Activated naive CD4-positive, alpha-beta T cell treated with Interleukin-2 at 50 U/mL for 16 hours (primary cell): ENCODE measurements at places on chromosomes 7 and 10.

DNA sequence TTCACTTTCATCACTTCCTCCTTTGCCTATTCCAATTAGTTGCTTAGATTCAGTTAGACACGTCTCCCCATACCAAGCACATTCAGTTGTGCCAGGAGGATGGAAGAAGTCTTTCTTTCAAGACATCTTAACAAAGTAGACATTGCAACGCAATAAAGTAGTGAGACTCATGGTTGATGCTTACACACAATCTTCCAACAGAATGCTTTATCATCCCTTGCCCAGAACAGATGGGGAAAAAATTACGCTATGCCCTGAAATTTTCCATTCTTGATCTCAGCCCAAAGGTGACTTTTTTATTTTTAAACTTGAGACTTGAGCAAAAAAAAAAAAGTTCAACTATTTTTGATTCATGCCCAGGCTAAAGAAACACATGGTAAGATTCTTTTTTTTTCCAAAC, 74.9 kb downstream of the KCNMA1 start:
- no peak for DNase-seq

DNA sequence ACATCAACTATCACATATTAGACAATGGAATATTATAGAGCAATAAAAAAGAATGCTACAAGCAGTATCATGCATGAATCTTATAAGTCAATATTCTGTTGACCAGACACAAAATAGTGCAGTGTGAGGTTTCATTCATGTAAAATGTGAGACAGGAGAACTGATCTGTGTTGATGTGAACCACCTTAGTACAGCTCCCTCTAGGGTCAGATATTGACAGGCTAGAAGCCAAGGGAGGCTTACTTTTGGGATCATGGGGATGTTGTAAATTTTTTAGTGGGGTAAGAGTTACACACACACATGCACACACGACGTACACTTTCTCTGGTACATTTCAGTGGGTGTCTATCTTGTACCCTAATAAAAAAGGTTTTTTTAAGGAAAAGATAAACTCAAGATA, 231.6 kb upstream of the FOXK1 start:
- DNase-seq: no peak

- DNase-seq: no peak
Observed at GRCh38 chr7:36865019-36865418, 140.7 kb upstream of the AOAH start.

- DNase-seq: no peak
Observed at GRCh38 chr10:121904888-121905287, 22.9 kb downstream of the ATE1 start.

- DNase-seq: no peak
Observed at GRCh38 chr7:84210301-84210700, 15.7 kb upstream of the SEMA3A start.

GRCh38 chr7:240887-241421, 48.6 kb downstream of the FAM20C start:
- DNase-seq: no peak

DNA sequence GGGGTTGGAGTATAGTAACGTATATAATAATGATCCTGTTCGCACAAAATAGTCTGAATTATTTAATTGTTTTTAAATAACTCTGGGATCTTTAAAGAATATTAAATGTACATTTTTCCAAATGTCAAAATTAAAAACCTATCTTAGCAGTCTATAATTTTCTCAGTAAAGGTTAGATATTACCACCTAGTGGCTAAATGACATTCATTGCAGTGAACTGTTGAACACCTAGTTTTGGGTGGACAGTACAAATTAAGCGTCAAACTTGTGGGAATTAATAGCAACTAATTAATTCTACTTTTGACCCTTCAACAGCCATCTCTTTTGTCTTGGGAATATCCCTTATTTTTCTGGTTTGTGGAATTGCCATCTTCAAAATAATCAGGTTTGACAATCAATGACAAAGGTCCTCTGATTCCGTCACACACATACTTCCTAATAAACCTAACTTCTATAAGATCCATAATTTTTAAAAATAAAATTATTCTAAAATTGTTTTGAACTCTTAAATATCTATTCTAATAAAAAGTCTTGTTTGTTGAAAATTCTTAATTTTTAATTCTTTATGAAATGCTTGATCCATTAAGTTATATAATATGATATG, 165.7 kb downstream of the SEMA3D start:
- DNase-seq: no peak

GRCh38 chr7:107045980-107046379, 1.5 kb downstream of the PRKAR2B start:
- no peak for DNase-seq

GRCh38 chr10:8946451-8946850, 892.0 kb downstream of the GATA3 start:
- DNase-seq: no peak

DNA sequence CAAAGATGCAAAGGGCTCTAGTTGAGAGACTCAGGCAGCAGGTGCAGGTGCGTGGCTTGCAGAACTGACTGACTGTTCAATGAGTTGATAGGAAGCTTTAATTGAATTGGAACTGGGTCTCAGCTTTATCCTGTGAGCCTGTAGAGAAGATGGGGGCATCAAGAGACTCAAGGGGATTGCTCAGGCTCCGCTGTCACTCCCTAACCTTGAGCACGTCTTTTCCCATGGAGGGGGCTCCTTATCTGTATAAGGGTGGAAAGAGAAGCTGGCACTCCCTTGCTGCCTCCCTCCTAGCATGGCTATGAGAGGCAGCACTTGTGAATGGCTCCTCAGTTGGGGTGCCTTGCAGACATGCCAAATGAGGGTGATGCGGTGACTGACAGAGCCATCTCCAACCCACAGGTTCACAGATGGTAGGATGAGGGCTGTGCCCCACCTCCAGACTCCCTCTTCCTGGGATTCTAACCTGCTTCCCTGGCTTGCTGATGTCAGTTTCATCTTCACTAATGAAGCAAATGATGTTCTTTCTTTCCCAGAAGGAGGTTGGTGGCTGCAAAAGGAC, 12.4 kb upstream of the PLEKHA1 start:
- DNase-seq: no peak

- DNase-seq: no peak
Observed at GRCh38 chr7:138992052-138992531, 10.9 kb upstream of the KIAA1549 start.

GRCh38 chr10:61406242-61406641, 46.9 kb downstream of the TMEM26 start:
- no peak for DNase-seq

- DNase-seq: no peak
Observed at GRCh38 chr7:22356010-22356691, 803 bp downstream of the RAPGEF5 start.

GRCh38 chr7:103951311-103951710, 38.1 kb downstream of the RELN start:
- no peak for DNase-seq

DNA sequence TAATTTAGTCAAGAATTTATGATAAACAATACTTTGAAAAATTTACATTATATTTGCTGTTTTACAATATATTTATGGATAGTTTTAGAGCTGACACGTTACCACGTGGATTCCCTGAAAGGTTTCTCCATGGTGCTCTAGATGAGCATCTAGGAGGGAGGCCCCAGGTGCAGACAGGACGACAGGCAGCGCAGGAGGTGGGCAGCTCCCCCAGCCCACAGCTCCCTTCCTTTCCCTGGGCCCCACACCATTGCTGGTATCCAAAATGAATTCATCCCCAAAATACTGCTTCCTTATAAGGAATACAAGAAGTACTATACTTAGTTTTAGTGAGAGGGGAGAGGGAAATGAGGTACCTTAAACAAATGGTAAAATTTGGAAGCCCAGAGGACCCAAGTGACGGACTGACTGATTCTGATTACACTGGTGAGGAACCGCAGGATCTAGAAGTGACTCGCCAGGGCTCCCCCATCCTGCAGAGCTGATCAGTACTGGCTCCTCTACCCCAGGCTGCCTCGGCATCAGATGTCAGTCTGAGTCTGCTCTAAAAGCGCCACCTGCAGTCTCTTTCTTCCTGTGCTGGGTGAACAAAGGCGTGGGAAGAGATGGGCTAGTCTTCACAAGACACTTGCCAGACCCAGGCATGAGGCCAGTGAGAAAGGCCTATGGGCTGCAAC, 89.2 kb downstream of the DLG5 start:
- peak; percentile 76 for DNase-seq
